Umbilical cord (tissue), 2 donors: ENCODE measurements at places on chromosomes 2 and 18. TPM values are rescaled to one million over a fixed set of nuclear protein-coding genes. Genes with fewer than 3 reads are reported as not detected.

DNA sequence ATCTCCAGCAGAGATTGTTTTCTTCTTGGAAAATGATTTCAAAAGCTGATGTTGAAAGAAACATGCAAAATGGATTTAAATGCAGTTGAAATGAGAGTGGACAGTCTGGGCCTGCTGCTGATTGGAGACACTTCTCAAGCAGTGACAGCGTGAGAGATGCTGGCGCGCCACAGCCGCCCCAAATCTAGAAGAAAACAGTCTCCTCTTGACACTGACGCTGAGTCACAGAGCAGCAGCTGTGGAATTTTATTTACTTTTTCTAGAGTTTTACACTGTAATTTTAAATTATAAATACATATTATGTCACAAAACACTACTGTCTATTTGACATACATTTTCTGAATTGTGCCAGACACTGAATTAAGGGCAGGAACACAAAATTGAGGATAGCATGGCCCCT lies 121.8 kb upstream of the TMEM200C start:
- no peak for DNase-seq

- DNase-seq: no peak
These were observed 246.4 kb upstream of the BOD1L2 start for GRCh38 chr18:56900195-56901094.

- DNase-seq: no peak
These were observed 7.7 kb upstream of the EHD3 start for GRCh38 chr2:31226266-31226665.

DNA sequence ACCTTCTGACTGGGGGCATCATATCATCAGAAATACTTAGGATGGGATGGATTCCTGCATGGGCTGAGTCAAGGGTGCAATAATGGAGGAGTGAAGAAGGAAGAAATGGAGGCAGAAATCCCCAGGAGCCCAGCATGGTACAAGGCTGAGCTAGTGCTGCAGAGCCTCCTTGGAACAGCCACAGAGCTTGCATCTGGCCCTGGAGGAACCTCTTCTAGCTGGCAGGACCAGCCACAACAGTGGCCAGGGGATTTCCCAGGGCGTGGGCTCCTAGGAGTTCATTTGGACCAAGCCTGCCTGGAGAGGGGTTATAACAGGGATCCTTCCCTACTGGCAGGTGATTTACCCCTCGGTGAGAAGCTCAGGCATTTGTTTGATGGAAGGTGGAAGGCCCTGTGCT lies 4.7 kb upstream of the IL37 start:
- DNase-seq: no peak

- DNase-seq: peak; percentile 15
These were observed 1024.9 kb downstream of the BCL11A start for GRCh38 chr2:59528525-59528924.

- DNase-seq: no peak
These were observed 18.8 kb upstream of the TNS1 start for GRCh38 chr2:218021536-218022071.

The DIPK1C gene
- total RNA-seq: 3.1 TPM

The C18orf54 gene
- total RNA-seq: 7.0 TPM

The NT5C1B gene
- 4.3 TPM for total RNA-seq

The EDAR gene
- 1.2 TPM for total RNA-seq

The ANKRD23 gene
- 6.5 TPM for total RNA-seq

The CRYBA2 gene
- total RNA-seq: not detected

The PDE11A gene
- total RNA-seq: 0.72 TPM

The AKAIN1 gene
- not detected for total RNA-seq

The ADGRF3 gene
- total RNA-seq: 0.48 TPM

The PAIP2B gene
- total RNA-seq: 6.3 TPM
